ENCODE measurements at places on chromosomes 1 and 21.

- DNase-seq: no peak
Measured at GRCh38 chr1:201834621-201835020, 5.7 kb downstream of the IPO9 start.

GRCh38 chr1:1135339-1136136, 19.6 kb upstream of the C1orf159 start:
- DNase-seq: no peak

GRCh38 chr1:47407481-47407880, 8.6 kb upstream of the FOXE3 start:
- no peak for DNase-seq

- peak; percentile 52 for DNase-seq
Measured at GRCh38 chr1:15684468-15685291, 560 bp downstream of the PLEKHM2 start.

GRCh38 chr1:230120921-230121381, 53.9 kb downstream of the GALNT2 start:
- DNase-seq: no peak

GRCh38 chr1:220797553-220797952, 10.8 kb downstream of the MTARC1 start:
- no peak for DNase-seq

GRCh38 chr1:16607433-16607851, 5.9 kb downstream of the NBPF1 start:
- no peak for DNase-seq

GRCh38 chr1:192610112-192610889, 25.6 kb upstream of the RGS13 start:
- no peak for DNase-seq

DNA sequence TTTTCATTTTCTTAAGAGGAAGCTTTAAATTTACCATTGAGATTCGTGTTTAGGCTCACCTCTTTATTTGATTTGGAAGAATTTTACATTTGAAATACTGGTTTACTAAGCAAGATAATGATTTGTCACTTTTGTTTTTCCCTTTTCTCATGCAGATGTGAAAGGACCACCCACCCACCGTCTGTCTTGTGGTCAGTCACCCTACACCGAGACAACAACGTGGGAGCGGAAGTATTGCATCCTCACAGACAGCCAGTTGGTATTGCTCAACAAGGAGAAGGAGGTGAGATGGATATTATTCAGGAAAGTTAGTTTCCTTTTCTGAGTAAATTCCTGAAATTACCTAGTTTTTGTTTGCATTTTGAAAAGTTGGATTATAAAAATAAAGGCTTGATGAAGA, 189.5 kb downstream of the RASAL2 start:
- DNase-seq: no peak

DNA sequence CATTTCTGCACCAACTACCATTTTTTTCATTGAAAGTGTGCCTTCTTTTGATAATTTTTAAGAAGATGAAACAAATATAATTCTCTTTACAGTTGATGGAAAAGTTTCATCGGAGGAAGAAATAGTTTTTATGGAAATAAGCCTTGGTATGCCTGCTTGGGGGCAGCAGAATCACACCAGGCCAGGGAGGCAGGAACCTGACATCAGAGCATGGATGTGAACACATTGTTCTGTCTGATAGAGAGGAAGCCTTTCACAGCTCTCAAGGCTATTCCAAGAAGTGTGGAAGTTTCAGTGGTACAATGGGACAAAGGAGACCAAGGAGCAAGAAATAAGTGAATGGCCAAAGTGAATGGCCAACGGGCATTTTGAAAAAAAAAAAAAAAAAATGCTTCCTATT, 162.2 kb upstream of the KCNK2 start:
- no peak for DNase-seq

DNA sequence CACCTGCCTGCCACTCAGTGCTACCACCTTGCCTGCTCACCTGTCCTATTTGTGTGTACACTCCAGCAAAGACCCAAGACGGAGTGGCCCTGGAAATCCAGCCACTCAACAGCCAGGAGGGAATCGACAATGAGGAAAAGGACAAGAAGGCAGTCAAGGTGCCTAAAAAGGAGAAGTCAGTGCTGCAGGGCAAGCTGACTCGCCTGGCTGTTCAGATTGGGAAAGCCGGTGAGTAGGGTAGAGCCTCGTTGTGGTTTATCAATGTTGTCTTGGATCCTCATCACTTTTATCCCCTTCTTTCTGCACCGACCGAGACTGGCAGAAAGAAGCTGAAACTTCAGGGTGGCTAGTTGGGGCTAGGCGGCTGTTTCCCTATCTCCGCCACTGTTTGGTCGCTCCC, 61.4 kb upstream of the LAX1 start:
- DNase-seq: no peak

DNA sequence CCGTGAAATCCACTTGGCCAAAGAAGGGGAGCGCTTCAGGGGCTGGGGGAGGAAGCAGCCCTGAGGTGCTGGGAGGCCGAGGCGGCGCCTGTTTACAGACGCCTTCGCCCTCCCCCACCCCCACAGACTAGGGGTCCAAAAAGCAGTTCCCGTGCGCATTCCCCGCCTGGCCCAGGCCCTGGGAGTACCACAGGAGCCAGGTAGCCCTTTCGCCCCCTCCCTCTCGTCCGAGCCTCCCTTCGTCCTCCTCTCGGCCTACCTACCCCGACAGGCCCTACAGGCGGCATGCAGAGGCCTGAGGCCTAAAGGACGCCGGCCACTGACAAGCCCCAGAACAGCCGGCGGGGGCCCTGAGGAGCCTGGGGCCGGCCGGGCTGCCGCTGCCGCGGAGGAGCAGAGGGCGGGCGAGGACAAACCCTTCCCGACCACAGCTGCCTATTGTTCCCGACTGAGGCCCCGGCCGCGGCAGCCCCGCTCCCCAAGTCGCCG, 522 bp downstream of the RC3H1 start:
- DNase-seq: peak; percentile 22

DNA sequence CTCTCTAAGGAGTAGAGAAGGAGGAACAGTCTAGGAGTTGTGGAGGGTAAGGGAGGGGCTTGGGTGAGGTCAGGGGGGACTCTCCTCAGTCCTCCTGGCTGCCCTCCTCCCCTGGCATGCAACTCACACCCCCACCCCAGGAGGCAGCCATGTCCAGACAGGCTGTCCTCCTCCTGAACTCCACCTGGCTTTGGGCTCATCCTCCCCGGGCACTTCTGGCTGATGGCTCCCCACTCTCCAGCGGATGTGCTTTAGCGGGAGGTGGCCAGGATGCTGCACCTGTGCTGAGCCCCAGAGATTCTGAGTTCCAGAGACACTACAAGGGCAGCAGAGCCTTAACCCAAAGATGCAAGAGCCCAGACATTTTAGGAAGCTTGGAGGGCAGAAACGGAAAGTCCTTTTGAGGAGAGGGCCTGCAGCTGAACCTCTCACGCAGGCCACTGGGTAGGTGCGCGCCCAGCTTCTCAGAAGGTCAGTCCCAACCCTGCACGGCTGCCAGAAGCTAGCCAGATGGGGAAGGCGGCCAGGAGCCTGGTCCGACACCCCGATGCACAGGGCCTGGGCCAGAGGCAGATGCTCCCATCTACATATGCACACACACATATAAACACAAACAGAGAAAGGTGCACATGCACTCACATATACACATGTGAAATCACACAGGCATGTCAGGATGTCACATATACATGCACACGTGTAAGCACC, 83.4 kb downstream of the PDE9A start:
- DNase-seq: no peak

DNA sequence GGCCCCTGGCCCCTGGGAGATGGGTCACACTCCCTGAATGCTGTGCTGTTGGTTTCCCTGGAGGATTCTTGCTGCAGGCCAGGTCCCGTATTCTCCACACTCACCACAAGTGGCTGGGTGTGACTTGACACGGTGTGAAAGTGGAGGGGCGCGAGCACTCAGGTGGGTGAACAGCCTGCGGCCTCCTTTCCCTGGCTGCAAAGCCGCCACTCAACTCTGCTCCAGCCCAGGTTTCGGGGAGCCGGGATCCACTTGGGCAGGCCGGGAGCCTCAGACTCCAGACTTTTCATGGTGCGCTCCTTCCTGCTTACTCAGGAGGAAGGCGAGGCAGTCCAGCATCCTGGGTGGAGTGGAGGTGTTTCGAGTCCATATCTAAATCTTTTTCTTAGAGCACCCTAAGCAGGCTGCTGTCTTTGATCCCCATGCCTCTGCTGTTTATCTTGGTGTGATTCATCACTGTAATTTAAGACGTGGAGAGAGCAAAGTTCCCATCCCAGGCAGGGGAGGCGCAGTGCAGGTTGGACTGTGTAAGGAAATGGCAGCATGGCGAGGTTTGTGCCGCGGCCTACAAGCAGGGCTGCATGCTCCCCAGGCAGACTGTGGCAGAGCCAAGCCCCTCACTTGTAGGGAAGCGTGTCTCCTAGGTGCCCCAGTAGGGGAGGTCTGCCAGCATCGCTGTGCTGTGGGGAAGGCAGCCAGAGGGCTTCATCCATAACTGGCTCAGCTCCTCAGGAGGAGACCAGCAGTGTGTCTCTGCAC, 29.6 kb downstream of the VANGL1 start:
- DNase-seq: no peak

- DNase-seq: no peak
Measured at GRCh38 chr1:34740161-34740868, 14.5 kb upstream of the GJB5 start.

GRCh38 chr1:202221911-202222909, 28.6 kb downstream of the LGR6 start:
- DNase-seq: no peak

DNA sequence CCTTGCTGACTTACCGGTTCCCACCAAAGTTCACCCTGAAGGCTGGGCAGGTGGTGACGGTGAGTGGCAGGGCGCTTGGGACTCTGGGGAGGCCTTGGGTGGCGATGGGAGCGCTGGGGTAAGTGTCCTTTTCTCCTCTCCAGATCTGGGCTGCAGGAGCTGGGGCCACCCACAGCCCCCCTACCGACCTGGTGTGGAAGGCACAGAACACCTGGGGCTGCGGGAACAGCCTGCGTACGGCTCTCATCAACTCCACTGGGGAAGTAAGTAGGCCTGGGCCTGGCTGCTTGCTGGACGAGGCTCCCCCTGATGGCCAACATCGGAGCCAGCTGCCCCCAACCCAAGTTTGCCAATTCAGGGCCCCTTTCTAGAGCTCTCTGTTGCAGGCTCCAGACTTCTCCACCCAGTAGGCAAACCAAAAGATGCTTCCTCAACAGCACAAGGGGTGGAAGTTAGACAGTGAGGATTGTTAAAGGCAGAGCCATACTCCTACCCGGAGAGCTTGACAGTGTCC, 16.4 kb upstream of the SEMA4A start:
- DNase-seq: no peak

GRCh38 chr1:23369335-23370013, at the start of gene ZNF436:
Gene ZNF436 (minus strand): TSS chr1:23369836. CDS start chr1:23368005, 1,831 bp downstream.
- DNase-seq: no peak

GRCh38 chr1:23923592-23924499, 10.7 kb upstream of the CNR2 start:
- DNase-seq: no peak

- no peak for DNase-seq
Measured at GRCh38 chr1:59282951-59283350, 13.9 kb upstream of the FGGY start.

GRCh38 chr1:66176012-66176715, 357.8 kb upstream of the SGIP1 start:
- no peak for DNase-seq

DNA sequence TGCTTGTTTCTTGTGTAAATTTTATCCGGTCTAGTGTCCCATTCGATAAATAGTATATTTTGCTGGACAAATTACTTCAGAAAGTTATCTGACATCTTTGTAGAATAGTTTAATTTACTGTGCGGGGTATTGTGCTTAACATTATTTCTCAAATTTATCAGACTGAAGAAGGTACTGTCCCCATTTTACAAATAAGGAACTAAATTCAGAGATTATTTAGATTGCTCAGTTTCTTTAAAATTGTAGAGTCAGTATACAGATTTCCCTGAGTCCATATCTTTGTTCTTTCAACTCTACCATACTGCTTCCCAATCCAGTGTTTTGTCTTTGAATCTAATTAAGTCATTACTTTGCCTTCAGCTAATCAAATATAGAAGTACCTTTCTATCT, 6.4 kb downstream of the ATP5PB start:
- no peak for DNase-seq

DNA sequence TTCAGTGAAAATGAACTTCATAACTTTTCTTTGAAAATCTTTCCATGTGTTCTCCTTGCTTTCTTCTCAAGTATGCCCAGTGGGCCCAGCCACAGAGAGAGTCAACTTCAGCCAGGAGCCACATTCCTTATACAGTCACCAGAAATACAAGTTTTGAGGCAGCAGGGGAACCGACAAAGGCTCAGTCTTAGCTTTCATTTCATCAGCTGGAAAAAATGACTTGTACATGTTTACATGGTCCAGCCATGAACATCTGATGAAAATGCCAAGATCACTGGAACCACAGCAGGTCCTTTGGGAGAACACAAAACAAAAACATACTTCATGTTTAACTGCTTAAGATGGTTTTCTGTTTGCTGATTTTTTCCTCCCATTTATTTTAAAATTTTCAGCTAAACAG, 72.5 kb downstream of the SYDE2 start:
- no peak for DNase-seq

GRCh38 chr1:158179301-158180041, 1.2 kb upstream of the CD1D start:
- peak; percentile 44 for DNase-seq

DNA sequence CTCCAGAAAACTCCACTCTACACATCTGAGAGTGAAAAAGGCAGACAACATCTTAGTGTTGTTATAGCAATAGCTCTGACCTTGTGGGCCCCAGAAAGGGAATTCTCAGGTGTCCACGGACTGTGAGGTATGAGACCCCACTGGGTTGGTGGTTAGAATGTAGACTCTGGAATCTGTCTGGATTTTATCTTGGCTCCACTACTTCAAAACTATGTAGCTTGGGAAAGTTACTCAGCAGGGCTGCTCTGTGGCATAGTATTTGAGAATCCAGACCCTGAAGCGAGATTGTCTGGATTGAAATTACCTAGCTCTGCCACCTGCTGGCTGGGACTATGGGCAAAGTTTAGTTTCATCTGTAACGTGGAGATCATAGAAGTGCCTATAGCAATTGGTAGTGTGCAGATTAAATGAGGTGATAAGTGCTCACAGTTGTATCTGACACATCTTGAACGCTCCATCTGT, 25.8 kb downstream of the PRDM2 start:
- peak; percentile 71 for DNase-seq

DNA sequence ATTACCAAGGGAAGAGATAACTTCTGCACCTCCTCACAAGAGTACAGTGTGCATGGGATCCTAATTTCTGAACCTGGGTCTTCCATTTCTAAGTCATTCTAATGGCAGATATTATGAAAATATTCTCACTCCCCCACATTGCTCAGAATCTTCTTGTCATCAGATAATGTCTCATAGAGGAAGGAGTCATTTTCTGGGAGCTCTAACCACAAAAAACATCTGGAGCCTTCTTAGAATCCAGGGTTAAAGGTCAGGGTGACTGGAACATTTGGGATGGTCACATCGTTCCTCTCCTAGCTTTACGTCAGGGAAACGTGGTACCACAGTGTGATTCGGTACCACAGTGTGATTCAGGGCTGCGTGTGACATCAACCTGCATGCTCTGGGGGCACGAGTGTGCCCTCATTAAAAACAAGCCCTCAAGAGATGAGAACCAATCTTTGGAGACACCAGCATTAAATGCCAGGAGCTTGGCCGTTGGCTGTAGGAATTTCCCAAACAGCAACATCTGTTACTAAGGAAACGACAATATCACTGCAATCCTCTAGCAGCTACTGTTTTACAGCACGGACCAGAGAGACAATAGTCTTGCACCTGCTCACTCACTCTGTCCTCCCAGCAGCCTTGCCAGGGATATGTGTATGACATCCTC, 179.1 kb downstream of the PSMG1 start:
- peak; percentile 56 for DNase-seq
